Urinary bladder (tissue), 4 donors: ENCODE measurements at places on chromosomes 1 and 21.

DNA sequence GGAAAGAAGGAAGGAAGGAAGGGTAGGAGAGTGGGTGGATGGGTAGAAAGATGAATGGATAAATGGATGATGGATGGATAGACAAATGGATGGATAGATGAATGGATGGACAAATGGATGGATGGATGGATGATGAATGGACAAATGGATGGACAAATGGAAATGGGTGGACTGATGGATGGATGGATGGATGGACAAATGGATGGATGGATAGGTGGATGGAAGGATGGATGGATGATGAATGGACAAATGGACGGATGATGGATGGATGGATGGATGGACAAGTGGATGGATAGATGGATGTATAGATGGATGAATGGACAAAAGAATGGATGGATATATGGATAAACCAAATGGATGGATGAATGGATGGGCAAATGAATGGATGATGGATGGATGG is 30.5 kb downstream of the CHD5 start:
- DNase-seq, result no peak

GRCh38 chr1:229033480-229033879 is 237.4 kb upstream of the RAB4A start:
- DNase-seq, result no peak

GRCh38 chr21:42352441-42353095 is 1.8 kb upstream of the TFF2 start:
- no peak for DNase-seq

DNA sequence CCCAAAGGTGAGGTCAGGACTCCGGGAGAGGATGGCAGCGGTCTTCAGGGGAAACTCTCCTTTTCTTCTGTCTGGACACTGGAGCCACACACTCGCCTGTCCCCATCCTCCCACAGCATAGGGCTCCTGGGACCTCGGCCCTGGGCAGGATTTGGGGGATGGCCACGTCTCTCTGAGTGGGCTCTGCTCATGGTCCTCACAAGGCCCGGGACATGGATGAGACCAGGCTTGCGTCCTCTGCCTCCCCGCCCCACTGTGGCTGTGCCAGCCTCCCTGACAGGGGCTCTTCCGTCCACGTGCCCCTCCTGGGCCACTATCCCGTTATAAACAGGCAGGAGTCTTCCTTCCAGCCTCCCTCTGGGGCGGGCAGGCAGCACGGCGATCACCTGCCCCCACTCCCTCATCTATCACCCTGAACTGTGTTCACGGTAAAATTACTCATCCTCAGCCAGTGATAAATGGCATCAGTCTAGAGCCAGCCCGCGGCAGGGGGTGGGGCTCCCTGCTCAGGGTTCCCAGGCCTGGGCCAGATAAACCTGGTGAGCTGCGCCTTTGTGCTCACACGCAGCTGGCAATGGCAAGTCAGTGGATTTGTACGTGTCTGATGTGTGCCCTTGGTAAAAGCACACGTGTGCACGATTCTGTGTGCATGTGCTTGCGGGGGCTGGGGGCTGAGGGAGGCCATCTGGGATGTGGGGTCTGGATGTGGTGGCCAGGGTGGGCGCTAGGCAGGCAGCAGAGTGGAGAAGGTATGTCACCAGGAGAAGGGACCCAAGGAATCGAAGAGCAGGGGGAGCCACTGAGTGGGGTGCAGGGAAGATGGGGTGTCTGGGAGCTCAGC is 12.6 kb upstream of the SAMD11 start:
- DNase-seq, result no peak

DNA sequence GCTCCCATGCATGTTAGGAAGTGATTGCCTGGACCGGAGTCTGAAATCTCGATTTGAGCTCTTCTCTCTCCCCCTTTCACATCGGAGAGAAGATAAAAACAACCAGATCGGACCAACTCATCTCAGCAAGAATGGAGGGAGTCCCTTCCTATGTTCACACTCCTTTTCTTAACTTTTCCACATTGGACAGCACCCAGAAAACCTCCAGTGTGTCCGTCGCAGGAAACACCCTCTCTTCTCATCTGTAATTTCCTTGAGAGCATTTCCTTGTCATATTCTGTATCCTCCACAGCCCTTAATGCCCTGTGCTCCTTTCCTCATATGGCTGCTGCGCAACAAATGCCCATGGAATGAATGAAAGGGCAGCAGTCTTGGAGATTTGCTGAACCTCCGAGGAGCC is 1.5 kb upstream of the TDRD10 start:
- no peak for DNase-seq

- no peak for DNase-seq
These were observed 10.2 kb downstream of the TLCD4 start for GRCh38 chr1:95127380-95127779.

GRCh38 chr21:45109831-45110492 is 35.6 kb downstream of the ADARB1 start:
- DNase-seq, result no peak
